ENCODE measurements at places on chromosomes 6 and 20. TPM values are rescaled to one million over a fixed set of nuclear protein-coding genes. Genes with fewer than 3 reads are reported as not detected.
A peak's percentile ranks its signal among the peaks of the same experiment; 100 is the strongest.

The TFAP2D gene
- not detected for total RNA-seq

DNA sequence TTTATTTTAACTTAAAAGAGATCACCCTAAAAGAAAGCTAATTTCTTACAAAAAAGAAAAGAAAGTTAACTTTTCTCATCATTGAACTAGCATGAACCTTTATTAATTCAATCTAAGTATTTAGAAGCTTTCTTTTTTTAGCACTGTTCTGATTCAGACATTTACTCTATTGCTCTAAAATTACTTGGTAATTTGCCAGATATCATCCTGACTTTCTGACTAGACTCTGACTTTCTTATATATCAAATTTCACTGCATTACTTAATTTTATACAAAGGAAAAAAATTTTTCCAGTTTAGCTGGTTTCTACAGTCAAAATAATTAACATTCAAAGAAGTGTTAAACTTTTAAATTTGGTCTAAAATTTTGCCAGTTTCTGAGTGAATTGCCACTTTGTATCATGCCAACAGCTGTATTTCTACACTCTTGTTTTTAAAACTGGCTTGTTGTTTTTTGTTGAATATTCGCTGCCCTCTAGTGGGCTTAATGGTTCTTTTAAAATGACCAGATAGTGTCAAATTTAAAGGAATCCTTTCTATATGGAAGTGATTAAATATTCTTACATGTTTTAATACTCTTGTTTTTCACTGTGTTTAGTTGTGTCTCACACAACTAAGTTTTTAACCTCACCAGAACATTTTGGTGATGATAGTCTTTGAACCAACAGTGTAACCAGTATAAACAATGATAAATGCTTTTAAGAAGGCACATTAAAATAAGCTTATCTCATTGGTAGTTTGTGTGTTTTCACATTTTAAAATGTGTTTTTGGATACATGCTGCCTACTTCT lies 102.0 kb downstream of the POPDC3 start:
- DNase-seq, result peak; percentile 73

DNA sequence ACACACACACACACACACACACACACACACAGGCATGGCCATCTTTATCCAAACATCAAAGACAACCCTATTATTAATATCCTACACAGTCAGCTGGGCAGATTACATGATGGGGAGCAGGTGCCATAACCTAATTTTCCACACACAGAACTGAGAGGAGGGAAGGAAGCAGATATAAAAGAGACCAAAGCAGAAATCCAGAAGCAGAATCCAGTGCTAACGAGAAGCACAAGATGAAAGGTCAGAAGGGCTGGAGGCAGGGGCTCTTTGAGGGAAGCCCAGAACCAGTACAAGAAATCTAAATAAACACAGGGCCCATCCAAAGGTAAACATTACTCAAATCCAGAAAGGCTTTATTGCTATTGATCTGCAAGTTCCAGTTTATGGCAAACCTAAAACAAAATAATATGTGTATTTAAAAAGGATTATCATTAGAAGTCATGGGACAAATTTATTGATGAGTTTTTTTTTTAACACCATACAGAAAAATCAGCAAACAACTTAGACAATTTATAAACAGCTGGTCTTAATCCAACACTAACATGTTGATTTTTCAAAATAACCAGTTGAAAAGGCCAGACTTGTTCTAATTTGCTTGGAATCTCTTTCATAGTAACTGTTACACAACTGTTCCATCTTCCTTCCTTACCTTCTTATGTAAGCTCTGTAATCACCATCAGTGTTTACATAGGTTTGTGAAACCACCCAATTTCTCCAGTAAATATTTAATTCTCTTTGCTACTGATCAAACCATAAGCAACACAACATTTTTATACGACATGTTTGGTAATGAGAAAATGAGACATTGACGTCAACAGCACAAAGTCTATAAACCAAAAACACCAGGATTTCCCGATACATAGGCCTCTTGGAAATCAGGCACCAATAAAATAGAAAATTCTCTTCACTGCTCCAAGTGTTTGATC lies 34.2 kb downstream of the SLC23A2 start:
- no peak for DNase-seq

- DNase-seq, result no peak
These were observed 26.6 kb downstream of the NCOA6 start for GRCh38 chr20:34798871-34799270.

- DNase-seq, result peak; percentile 56
These were observed 55.7 kb upstream of the PRND start for GRCh38 chr20:4666001-4666479.

DNA sequence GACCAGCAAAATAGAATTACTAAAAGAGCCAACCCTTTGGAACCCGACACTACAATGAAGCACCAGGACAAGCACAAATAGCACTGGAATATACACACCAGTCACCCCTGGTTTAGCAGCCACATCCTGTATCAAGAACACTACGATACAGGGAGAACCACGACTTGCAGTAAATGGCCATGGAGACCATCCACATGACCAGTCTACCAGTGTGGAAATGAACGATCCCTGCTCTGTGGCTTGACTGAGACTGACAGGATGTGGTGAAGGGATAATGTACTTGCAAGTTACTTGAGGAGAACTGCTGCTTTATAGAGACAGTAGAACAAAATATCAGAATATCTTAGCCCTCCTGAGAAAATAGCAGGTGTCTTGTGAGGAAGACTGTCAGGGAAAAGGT lies 169.6 kb downstream of the COL9A1 start:
- no peak for DNase-seq

The TINAG gene
- total RNA-seq, result not detected

All from fibroblast of the aortic adventitia (primary cell).